ENCODE measurements at places on chromosomes 2 and 18. TPM values are rescaled to one million over a fixed set of nuclear protein-coding genes. Genes with fewer than 3 reads are reported as not detected.

DNA sequence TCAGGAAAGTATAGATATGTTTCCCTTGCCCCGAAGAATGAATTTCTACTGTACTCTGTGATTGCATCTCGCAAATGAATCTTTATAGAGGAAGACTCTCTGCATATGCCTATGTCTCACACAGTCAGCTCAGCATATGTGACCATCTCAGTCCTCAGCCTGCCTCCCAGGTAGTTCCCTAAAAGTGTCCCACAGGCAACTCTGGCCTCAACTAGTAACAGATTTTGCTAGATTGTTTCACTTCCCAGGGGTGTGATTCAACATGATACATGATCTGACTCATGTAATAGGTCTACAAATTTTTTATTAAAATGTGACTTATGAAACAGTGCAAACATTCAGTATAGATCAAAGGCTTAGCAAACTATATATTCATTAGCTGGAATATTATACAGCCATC is 296.6 kb upstream of the CRIM1 start:
- peak; percentile 2 for DNase-seq

GRCh38 chr18:67373636-67374035 is 142.9 kb downstream of the DSEL start:
- no peak for DNase-seq

DNA sequence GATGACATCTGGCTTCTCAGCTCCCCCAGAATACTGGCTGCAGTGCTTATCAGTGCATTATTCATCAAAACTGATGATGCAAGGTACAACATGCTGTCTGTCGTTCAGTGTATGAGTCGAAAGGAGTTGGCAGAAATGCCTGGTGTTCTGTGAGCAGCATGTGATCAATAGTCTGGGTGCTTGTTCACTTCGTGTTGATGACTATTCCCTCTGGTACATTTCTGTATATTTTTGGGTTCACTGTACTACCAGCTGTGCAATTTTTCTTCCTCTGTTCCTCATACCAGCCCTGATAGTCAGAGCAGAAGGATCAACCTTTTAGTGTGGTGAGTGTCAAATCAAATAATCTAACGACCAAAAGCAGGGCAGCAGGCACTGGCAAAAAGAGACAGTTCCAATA is 59.0 kb upstream of the KLHL14 start:
- DNase-seq = no peak

The AFTPH gene
- 34.7 TPM for total RNA-seq

DNA sequence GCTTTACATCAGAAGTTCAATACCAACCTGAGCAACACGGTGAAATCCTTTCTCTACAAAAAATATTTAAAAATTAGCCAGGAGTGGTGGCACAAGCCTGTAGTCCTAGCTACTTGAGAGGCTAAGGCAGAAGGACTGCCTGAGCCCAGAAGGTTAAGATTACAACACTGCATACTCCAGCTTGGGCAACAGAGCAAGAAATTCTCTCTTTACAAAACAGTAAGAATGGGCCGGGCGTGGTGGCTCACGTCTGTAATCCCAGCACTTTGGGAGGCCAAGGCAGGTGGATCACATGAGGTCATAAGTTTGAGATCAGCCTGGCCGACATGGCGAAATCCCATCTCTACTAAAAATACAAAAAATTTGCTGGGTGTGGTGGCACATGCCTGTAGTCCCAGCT is 113.2 kb downstream of the USP34 start:
- DNase-seq = no peak

GRCh38 chr2:457792-458424 is 170.0 kb upstream of the ALKAL2 start:
- DNase-seq = no peak

- no peak for DNase-seq
These were observed 68.7 kb downstream of the ASB1 start for GRCh38 chr2:238495422-238495821.

DNA sequence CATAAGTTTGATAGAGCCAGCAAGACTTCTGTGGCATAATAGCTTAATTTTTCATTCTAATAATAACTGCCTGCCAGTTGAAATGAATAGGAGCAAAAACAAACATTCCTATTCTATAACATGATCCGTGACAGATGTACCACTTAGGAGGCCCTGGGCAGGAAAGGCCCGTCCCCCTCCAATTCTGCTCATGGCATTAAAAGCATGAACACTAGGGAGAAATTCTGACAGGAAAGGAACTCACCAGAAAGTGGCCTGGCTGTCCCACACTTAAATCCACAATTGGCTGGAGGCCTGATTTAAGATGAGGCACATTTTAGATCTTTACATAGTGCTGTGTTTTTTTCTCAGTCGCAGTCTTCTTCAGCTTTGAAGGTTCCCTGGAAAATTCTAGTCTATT is 261.9 kb upstream of the ETAA1 start:
- no peak for DNase-seq

DNA sequence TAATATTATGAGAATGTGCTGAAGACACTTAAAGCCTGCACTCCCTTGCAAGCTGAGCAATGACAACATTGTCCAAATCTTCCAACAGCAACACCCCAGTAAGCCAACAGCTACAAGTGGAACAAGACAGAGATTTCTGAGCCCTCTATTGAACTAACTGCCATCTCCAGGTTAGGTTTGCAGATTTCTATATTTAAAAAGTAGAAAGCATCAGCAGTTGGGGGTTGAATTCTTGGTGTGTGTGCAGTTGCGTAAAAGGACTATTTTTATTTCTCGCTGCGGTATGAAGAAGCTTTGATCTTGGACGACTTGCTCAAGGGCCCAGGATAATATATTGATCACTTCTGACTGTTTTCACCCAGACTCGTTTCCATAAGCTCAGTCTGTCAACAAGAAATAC is 106.2 kb upstream of the ZFP36L2 start:
- no peak for DNase-seq
